ENCODE measurements at places on chromosomes 12 and 14. TPM values are rescaled to one million over a fixed set of nuclear protein-coding genes. Genes with fewer than 3 reads are reported as not detected.

DNA sequence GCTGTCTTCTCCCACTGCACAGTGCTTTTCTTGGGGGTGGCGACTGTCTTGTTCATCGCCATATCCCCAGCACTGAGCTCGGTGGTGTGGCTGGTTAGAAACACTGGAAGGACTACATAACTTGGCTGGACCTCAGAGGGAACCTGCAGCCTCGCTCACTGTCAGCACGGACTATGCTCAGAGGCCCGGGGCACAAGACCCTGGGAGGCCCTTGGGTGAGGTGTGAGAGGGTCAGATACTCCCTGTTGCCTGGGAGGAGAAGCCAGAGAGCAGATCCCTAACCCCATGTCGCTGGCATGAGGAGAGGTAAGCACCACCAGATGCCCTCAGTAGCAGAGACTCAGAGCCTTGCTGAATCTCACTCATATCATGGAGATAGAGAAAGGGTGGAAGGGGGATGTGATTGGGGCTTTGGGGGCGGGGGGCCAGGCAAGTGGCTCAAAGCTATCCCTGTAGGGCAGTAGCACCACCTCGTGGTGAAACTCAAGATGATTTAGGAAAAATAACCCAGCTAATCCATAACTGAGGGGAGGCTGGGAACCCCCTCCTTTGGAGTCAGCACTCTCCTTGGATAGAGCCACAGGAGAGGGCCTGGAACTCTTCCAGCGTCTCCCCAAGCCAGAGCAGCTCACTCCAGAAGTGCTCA lies 18.7 kb upstream of the HDAC7 start:
- DNase-seq: peak; percentile 44
- H3K36me3 ChIP-seq: no peaks in the 10 kb centered on the region
- H3K4me3 ChIP-seq: no peak overlapping the region
- H3K27me3 ChIP-seq: no peaks in the 10 kb centered on the region
- no peak overlapping the region for H3K27ac ChIP-seq

DNA sequence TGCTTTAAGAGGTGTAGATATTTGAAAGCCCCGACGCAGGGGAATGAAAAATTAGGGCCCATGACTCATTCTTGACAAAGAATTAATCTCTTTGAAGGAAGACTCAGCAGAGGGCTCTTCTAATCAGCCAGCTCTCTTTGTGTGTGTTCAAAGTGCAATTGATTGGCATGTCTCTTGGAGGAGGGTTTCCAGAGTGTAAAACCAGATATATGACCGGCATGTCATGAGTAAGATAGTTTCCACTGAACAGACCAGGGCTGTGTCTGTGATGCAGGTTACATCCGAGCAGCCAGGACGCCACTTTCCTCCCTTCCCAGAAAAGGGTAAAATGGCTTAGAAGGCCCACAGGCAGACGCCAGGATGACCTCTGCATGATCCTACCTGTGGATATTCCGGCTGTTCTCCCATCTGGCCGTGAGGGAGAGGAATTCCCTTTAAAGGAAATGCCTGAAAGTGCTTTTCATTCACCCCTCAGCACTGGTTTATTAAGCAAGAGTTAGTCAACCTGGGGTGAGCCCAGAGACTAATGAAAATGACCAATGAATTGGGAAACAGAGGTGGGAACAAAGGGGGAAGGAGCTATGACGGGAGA lies 7.2 kb upstream of the KRT75 start:
- no peaks in the 10 kb centered on the region for H3K27me3 ChIP-seq
- H3K4me1 ChIP-seq: peaks cover 28% of the 10 kb centered on the region
- no peaks in the 10 kb centered on the region for H3K36me3 ChIP-seq
- peak overlapping the region; percentile 11 for H3K4me3 ChIP-seq
- H3K27ac ChIP-seq: peak overlapping the region; percentile 60

- no peaks in the 10 kb centered on the region for H3K4me1 ChIP-seq
- H3K27ac ChIP-seq: no peak overlapping the region
- no peaks in the 10 kb centered on the region for H3K36me3 ChIP-seq
- DNase-seq: no peak
- no peak overlapping the region for H3K4me3 ChIP-seq
- no peaks in the 10 kb centered on the region for H3K27me3 ChIP-seq
Observed at GRCh38 chr12:73841963-73842362, 695.7 kb upstream of the ATXN7L3B start.

GRCh38 chr12:18429366-18429765 lies 168.0 kb downstream of the PIK3C2G start:
- peaks cover 4% of the 10 kb centered on the region for H3K4me1 ChIP-seq
- H3K27ac ChIP-seq: no peak overlapping the region
- H3K36me3 ChIP-seq: no peaks in the 10 kb centered on the region
- H3K4me3 ChIP-seq: no peak overlapping the region

- DNase-seq: no peak
- no peaks in the 10 kb centered on the region for H3K36me3 ChIP-seq
- H3K27ac ChIP-seq: no peak overlapping the region
- no peaks in the 10 kb centered on the region for H3K4me1 ChIP-seq
- no peak overlapping the region for H3K4me3 ChIP-seq
Observed at GRCh38 chr14:65303899-65304222, 108.7 kb upstream of the FUT8 start.

GRCh38 chr12:45232756-45233372 lies 17.0 kb downstream of the ANO6 start:
- H3K27me3 ChIP-seq: no peaks in the 10 kb centered on the region
- peaks cover 62% of the 10 kb centered on the region for H3K4me1 ChIP-seq
- H3K4me3 ChIP-seq: no peak overlapping the region
- H3K27ac ChIP-seq: peak overlapping the region; percentile 60

DNA sequence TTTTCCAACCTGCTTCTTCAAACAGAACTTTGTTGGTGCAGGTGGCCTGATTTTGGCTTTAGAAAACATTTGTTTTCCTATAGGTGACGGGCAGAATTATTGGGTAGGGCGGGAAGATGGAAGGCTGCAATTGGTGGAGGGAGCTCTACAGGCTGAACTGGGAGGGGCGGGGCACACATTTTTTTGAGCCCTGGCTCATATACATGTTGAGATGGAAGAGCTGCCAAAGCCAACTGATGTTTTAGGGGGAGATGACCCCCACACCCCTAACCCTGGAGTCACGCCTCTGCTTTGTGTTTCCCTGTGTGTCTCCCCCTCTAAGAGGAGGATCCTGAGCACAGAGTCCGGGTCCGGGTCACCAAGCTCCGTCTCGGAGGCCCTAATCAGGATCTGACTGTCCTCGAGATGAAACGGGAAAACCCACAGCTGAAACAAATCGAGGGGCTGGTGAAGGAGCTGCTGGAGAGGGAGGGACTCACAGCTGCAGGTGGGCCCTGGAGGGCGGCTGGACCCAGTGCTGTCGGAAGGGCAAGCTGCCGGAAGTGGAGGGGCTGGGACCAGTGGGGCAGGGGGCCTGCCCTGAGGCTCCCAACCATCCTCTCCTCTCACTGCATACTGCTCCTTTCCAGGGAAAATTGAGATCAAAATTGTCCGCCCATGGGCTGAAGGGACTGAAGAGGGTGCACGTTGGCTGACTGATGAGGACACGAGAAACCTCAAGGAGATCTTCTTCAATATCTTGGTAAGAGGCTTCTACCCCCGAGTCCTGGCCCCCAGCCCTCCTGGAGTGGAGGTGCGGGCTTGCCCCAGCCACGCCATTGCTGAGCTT lies 18.6 kb downstream of the AGAP2 start:
- no peak for DNase-seq
- H3K4me1 ChIP-seq: no peaks in the 10 kb centered on the region
- no peak overlapping the region for H3K4me3 ChIP-seq
- H3K27me3 ChIP-seq: no peaks in the 10 kb centered on the region
- H3K27ac ChIP-seq: no peak overlapping the region

- DNase-seq: no peak
- no peak overlapping the region for H3K27ac ChIP-seq
- peaks cover 3% of the 10 kb centered on the region for H3K4me1 ChIP-seq
- H3K4me3 ChIP-seq: no peak overlapping the region
- H3K27me3 ChIP-seq: no peaks in the 10 kb centered on the region
Observed at GRCh38 chr14:73462048-73462715, 3.8 kb upstream of the NUMB start.

DNA sequence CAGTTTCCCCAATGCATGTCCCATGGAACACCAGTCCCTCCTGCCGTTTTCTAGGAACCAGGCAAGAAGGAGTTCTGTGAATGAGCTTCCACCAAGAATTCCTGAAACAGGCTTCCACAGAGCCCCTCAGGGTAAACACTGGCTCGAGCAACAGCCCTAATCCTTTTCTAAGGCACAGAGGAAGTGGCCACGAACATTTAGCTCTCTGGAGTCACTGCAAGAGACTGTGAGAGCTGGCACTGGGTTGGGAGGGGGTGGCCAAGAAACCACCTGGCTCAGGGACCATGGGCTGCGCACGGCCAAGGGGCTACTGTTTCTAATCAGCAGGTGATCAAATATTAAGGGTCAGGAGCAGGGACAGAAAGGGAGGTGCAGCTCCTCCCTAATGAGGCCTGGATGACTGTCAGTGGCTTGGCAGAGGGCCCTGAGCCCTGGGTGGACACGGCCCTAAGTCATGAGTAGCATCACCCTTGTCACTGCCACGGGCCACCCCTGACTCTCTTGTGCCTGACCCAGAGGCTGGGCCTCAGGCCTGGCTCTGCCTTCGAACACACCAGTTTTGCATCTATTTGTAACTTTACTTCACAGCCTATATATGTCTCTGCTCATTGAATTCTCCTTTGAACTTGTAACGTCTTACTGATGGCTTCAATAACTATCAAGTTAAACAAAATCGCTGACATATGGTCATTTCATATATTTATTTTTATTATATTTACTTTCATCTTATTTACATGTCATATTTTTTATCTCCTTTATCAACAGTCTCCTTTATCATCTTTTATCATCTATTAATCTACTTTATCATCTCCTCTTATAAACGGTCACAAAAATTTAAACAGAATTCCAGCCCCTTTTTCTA lies 154.0 kb downstream of the DICER1 start:
- H3K4me3 ChIP-seq: no peak overlapping the region
- H3K27me3 ChIP-seq: peaks cover 7% of the 10 kb centered on the region
- DNase-seq: no peak
- H3K4me1 ChIP-seq: no peaks in the 10 kb centered on the region

- H3K27ac ChIP-seq: no peak overlapping the region
- H3K4me3 ChIP-seq: no peak overlapping the region
- no peaks in the 10 kb centered on the region for H3K4me1 ChIP-seq
- H3K27me3 ChIP-seq: no peaks in the 10 kb centered on the region
Observed at GRCh38 chr14:104781271-104782077, 14.1 kb downstream of the AKT1 start.

- no peaks in the 10 kb centered on the region for H3K27me3 ChIP-seq
- H3K36me3 ChIP-seq: no peaks in the 10 kb centered on the region
- H3K4me3 ChIP-seq: no peak overlapping the region
- peaks cover 8% of the 10 kb centered on the region for H3K4me1 ChIP-seq
Observed at GRCh38 chr14:34971381-34971780, 11.4 kb upstream of the SRP54 start.

PTHLH gene
- total RNA-seq: not detected

NAB2 gene
- 77.1 TPM for total RNA-seq

NAA25 gene
- total RNA-seq: 56.6 TPM

Measured in HCT116 (cell line).